AG04450 (cell line): ENCODE measurements at places on chromosomes 6 and 20. TPM values are rescaled to one million over a fixed set of nuclear protein-coding genes. Genes with fewer than 3 reads are reported as not detected.

TCF21 gene
- polyA plus RNA-seq, result 30.7 and 32.2 TPM in 2 replicates

TFAP2A gene
- polyA plus RNA-seq, result 2.3 TPM in 2 replicates

GINS1 gene
- polyA plus RNA-seq, result 2.8 and 3.7 TPM in 2 replicates

NTSR1 gene
- polyA plus RNA-seq, result 0.09 and 0.12 TPM in 2 replicates

HCRTR2 gene
- not detected in 2 replicates for polyA plus RNA-seq

GSTA1 gene
- polyA plus RNA-seq, result not detected in 2 replicates

MEI4 gene
- polyA plus RNA-seq, result not detected in 2 replicates

CCDC170 gene
- 0.99 and 1.9 TPM in 2 replicates for polyA plus RNA-seq

SRMS gene
- polyA plus RNA-seq, result not detected in 2 replicates

LY6G5C gene
- polyA plus RNA-seq, result 2.0 and 2.7 TPM in 2 replicates

MYH7B gene
- 0.02 and 0.20 TPM in 2 replicates for polyA plus RNA-seq

EPPIN gene
- polyA plus RNA-seq, result not detected in 2 replicates

GNMT gene
- polyA plus RNA-seq, result 0.07 TPM in 1 of 2 replicates, not detected in the other

HDGFL1 gene
- polyA plus RNA-seq, result not detected in 2 replicates

CRISP3 gene
- not detected in 2 replicates for polyA plus RNA-seq

GPLD1 gene
- polyA plus RNA-seq, result 0.04 TPM in 1 of 2 replicates, not detected in the other

BANF2 gene
- not detected in 2 replicates for polyA plus RNA-seq

KCNK16 gene
- polyA plus RNA-seq, result not detected in 2 replicates

ARFGEF3 gene
- polyA plus RNA-seq, result 0.02 and 0.04 TPM in 2 replicates

- DNase-seq, result no peak
These were observed 64.4 kb downstream of the TMEM242 start for GRCh38 chr6:157258878-157259277.

DNA sequence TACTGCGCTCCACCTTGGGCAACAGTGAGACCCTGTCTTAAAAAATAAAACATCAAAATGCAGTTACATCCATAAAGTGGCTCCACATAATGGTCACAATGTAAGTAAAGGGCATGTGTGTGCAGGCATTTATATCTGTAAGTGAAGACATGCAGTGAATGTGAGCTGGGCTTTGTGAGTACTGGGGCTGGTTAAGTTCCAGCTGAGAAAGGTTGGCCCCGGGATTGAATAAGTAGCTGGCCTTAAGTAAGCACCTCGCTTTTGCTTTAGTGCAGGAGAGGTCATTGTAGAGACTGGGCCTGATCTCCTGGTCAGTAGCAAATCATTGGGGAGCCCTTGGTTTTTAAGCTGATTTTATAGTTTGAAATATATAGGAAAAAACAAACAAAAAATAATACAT, 8.0 kb downstream of the QKI start:
- no peak for DNase-seq

GRCh38 chr6:44016131-44016870, 111.0 kb downstream of the MRPL14 start:
- DNase-seq, result no peak

- no peak for DNase-seq
These were observed 148.3 kb upstream of the AFDN start for GRCh38 chr6:167678102-167679101.

DNA sequence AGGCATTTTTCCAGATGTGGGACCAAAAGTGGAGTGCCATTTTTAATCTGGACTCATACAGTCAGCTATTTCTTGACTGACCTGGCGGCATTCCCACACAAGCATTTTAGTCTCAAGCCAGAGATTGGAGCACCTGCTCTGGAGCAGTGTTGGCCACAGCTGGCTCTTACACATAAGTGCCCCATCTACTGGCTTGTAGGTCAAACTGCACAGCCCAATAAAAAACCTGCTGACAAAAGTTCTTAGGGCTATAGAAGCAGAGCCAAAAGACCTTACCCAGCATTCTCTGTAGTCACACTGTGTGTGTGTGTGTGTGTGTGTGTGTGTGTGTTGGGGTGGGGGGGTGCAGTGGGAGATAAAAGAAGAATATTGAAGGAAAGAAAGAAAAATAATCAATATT, 38.6 kb upstream of the SENP6 start:
- DNase-seq, result no peak

GRCh38 chr20:34945315-34946077, 10.1 kb downstream of the GSS start:
- DNase-seq, result no peak

GRCh38 chr6:143236151-143236798, 175.6 kb downstream of the AIG1 start:
- DNase-seq, result no peak

GRCh38 chr6:121615493-121615892, 180.0 kb downstream of the GJA1 start:
- no peak for DNase-seq

DNA sequence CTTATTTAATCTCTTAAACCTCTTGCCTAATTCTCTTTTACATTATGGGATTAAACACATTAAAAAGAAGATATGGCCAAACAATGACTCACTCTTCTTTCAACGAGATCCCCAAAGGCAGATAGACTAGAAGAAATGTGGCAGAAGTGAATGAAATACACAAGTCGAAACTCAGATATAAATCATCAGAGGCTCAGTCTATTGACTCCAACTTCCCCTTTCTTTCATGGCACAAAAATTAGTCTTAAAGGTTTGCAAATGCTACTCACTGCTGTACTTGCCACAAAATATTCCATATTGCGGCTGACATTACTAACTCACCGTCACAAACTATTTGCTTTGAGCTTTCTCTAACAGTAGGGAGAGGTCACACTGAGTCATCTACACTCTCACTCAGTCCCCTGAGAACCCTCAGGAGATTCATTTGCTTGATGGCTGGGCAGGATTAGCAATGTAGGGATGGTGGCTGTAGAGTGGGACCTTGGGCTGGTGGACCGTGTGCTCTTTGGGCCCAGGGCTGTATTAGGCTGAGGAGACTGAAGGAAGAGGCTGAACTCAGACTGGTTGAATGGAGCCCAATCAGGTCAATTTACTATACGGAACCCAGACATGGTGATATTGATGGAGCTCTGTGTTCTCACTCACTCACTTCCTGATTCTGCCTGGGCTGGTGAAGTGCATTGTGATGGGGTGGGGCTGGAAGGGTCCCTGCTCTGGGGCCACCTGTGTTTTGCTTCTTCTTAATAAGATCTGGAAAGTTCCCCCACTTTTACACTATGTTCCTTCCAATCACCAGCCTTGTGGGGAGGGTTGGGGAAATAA, 42.8 kb upstream of the UBR2 start:
- DNase-seq, result no peak

- DNase-seq, result no peak
These were observed 75.9 kb downstream of the EDN3 start for GRCh38 chr20:59376109-59376841.

GRCh38 chr6:139759086-139759485, 384.6 kb upstream of the CITED2 start:
- no peak for DNase-seq

DNA sequence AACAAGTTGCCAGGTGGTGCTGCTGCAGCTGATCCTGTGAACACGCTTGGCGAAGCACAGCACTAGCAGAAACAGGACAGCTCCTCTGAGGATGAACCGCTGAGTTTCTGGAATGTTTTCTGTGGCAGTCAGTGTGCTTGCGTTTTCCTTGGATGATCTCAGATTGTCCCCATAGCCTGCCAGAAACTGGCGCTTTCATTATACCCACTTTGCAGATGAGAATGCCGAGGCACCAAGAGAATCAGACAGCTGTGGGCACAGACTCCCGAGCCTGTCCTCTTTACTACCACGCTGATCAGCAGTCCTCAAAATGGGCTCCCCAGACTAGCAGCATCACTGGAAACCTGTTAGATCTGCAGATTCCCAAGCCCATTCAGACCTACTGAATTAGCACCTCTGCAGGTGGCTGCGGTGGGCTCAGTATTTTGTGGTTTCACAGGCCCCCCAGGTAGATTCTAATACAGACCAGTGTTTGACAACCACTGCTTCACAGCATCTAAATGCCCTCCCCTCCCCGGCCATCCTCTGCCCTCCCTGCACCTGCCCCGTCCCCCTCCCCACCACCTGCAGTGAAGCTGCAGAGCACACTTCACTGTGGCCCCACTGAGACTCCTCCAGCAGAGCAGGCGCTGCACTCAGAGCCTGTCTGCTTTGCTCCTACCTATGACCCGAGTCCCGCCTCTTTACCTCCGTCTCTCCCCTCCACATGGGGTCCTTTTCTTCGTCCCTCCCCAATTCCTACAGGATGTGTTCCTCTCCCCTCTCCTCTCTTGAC, 29.6 kb downstream of the SPATA2 start:
- no peak for DNase-seq

DNA sequence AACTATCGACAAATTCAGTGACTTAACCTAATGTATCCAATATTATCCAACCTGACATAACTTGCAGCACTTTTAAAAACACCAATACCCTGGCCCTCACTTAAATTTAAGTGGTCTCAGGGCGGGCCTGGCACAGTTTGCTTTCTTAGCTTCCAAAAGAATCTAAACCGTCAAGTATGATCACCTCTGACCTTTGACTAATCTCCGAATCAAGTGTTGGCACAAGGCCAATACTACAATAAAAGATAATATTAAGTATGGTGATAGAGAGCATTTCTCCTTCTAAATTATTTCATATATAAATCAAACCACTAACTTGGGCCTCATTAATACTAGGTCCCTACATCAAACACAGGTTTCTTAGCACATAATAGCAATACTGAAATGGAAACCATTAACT, 153.0 kb downstream of the PTPRK start:
- no peak for DNase-seq

DNA sequence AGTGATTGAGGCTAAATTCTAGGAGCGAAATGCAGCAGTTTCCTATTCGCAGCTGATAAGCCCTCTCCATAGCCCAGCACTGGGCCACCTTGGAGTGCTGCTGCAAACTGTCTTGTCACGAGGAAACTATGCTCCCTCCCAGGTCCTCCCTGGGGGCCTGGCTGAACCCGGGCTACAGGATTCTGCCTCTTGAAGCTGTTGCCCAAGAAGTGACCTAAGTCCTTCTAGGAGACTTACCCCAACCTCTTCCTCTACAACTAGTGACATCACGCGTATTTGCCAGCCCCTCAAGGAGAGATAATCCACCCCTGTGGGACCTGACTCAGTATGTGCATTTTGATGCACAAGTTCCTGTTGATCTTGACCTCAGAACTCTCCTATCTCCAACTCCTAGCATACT, 26.5 kb upstream of the ZFAND3 start:
- no peak for DNase-seq

DNA sequence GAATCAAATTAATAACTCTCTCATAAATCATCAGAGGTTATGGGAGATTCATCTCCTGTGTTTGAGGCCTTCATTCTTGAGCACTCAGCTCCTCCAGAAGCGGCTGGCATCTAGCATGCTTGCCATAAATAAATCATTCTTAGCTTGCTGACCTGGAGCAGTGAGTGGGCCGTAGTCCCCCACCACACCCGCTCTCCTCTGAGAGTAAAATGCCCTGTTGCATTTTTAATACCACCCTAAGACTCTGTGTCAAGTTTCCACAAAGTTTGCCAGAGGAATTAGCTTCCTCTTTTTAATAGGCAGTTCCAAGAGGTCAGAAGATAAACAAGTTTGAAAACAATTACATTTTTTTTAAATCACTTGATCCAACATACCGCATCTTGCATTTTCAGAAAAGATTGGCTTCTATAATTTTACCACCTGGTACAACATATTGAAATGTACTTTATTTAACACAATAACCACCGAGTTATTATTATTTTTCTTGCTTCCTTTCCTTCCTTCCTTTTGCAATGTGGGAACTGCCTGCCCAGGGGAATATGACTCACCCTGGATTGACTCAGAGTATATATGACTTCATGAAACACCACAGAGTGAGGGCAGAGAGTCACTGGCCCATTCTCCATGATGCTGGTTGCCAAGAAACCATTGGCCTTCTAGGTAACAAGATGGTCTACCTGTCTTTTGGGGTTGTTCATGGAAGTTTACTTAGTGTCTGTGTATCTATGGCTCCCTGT, 29.4 kb upstream of the CLIC5 start:
- no peak for DNase-seq

GRCh38 chr6:83467620-83468036, 36.8 kb upstream of the ME1 start:
- no peak for DNase-seq

DNA sequence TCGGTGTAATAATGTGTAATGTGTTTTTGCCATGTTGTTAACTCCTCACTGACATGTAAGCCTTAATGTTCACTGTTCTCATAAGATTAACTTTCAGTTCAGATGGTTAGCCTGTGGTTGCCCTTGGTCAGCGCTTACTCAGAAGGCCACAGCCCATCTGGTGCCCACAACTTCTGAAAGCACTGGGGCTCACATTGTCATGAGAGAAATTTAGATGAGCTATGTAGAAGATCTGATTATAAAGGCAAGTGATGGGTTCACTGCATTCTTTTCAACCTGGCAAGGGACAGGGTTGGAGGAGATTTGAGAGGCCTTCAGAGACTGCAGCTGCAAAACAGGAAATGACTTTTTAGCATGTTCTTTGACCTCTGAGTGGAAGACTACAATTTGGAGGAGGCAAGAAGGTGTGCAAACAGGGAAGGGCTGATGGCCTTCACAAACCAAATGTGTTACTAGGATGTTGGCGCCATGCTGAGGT, 242.3 kb upstream of the SUPT3H start:
- DNase-seq, result no peak

GRCh38 chr6:19319005-19319404, 518.2 kb upstream of the ID4 start:
- no peak for DNase-seq

GRCh38 chr6:18266523-18266912, 2.2 kb upstream of the DEK start:
- DNase-seq, result no peak

- no peak for DNase-seq
These were observed 38.0 kb downstream of the CST8 start for GRCh38 chr20:23528867-23529431.

- DNase-seq, result no peak
These were observed 137.8 kb downstream of the BTBD9 start for GRCh38 chr6:38501931-38502330.

DNA sequence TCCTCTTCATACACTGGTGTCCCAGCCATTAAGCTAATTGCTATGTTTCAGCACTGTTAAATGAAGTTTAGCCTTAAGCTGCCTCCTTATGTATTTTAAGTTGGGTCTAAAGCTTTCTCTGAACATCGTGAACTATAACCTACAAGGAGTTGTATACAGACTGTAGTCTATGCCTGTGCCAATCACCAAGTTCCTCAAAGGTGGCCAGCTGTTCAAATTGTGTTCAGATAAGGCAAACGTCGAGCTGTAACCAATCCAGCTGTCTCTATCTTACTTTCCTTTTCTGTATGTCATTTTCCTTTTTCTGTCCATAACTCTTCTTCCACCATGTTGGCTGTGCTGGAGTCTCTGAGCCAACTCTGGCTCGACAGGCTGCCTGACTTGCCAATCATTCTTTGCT, 199.6 kb downstream of the OGFRL1 start:
- DNase-seq, result no peak

GRCh38 chr6:122207794-122208193, 191.7 kb upstream of the HSF2 start:
- no peak for DNase-seq

- DNase-seq, result peak; percentile 41
These were observed 625 bp upstream of the ECHDC1 start for GRCh38 chr6:127343809-127344659.

DNA sequence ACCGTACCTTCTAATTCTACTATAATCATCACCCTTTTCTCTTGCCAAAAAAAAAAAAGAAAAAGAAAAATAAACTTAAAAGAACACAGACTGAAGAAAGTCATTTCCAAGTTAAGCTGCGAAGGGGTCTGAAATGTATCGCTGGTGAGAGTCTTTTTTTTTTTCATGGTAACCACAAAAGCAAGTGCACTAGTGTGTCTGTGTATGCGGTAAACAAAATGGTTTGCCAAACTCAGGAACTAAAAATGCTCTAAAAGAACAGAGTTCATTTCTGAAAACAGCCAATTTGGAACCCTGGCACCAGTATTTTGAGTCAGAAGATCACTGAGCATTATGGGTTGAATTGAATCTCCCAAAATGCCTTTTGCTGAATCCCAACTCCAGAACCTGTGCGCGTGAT, 46.6 kb downstream of the CDH4 start:
- DNase-seq, result no peak
